ENCODE measurements at places on chromosomes 13 and 19.
A peak's percentile ranks its signal among the peaks of the same experiment; 100 is the strongest.

DNA sequence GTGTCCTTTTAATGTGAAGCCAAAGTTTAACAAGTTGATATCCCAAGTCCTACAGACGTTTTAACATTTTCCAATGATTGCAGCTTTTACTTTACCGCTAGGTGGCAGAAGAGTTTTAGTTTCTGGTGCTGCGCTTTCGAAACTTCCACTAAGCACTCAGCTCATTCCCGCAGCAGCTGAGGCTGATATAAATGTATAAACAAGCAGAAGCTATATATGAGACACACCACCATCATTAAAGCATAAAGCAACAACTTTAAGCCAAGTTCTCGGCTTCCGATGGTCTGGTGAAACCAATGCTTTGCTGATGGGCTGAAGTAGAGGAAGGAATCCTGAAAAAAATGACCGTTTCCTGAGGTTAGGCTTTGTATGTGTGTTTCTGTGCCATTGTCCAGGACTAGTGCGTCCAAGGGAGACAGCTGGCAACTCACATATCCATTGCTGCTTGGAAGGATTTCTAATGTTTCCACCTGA is 753.9 kb downstream of the OLFM4 start:
- DNase-seq = peak; percentile 46

DNA sequence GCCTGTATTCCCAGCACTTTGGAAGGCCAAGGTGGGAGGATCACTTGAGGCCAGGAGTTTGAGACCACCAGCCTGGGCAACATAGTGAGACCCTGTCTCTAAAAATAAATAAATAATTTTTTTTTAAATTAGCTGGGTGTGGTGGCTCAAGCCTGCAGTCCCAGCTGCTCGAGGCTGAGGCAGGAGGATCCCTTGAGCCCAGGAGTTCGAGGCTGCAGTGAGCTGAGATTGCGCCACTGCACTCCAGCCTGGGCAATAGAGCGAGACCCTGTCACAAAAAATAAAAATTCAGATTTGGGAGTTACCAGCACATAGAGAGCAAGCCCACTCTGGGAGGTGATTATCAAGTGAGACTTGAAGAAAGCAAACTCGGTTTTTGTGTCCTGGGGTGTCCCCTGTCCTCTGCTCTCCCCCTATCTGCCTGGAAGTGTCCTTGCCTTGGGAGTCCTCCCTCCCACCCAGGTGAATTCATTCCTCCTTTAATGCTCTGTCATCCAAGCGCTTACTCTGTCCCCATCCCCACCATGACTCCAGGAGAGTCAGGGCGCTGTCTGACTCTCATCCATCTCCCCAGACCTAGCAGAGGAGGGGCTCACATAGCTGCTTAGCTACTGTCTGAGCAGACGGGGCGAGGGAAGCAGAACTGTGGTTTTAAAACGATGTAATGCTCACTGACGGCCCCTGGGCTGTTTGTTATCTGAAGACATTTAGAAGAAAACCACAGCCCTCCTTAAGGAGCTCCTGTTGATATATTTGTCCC is 146.8 kb downstream of the STK24 start:
- no peak for DNase-seq

- no peak for DNase-seq
These were observed 19.8 kb downstream of the EPN1 start for GRCh38 chr19:55694656-55695491.

DNA sequence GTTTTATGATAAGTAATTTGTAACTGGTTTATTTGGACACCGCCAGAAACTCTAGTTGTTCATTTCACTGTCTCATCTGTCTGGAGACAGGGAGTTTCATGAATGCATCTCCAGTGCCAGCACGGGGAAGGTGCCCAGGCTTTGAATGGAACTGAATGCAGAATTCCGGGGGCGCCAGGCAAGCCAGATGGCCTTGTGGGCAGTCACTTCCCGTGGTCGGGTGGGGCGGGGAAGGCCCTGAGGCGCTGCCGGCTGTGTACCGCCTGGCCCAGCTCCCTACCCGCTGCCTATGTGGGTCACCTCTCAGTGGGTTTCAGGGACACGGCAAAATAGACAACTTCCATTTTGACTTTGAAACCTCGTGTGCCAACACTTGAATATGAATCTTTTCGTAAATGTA is 28.8 kb upstream of the MCF2L start:
- no peak for DNase-seq

DNA sequence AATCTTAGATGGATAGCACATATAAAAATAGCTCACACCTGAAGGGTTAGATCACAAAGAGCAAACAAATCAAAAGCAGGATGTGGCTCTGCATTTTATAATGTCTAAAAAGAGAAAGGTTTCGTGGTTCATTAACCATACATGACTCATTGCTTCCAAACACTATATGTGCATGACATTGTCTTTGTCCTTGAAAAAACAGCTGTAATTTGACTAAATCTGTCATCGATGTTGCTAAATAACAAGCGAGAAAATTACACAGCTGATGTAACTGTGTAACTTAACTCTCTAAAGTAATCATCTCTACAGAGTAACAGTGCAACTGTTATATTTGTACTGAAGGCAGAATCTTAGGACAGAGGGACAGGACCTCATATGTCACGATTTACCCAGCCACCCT is 383.1 kb upstream of the GPC6 start:
- DNase-seq = no peak

DNA sequence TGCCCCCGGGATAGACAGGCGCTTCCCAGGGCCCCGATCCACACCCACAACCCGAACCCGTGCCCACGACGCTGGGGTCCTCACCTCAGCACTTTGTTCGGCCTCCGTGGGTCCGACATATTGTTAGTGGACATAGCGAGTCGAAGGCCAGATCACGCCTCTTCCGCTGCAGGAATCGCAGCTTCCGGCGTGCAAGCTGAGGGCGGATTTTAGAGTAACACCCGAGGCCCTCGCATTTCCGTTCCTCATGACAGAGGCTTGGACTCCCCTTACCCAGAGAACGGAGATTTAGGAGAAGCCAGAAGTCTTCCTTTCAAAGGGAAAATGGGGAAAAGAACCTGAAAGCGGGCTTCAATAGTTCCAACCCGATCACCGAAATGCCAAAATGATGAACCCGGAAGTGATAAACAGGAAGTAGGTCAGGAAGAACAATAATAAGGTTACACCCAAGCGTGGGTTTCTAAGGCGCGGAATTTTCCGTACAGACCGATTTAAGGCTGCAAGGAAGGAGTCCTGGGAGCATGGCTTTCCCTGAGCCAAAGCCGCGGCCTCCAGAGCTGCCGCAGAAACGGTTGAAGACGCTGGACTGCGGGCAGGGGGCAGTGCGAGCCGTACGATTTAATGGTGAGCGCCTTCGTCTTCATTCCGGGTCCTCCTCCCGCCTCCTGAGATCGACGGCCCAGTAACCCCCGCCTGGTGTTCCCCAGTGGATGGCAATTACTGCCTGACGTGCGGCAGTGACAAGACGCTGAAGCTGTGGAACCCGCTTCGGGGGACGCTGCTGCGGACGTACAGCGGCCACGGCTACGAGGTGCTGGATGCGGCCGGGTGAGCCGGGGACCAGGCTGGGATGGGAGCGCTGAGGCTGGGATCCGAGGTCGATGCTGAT is 2.9 kb downstream of the WDR83 start:
- peak; percentile 85 for DNase-seq

DNA sequence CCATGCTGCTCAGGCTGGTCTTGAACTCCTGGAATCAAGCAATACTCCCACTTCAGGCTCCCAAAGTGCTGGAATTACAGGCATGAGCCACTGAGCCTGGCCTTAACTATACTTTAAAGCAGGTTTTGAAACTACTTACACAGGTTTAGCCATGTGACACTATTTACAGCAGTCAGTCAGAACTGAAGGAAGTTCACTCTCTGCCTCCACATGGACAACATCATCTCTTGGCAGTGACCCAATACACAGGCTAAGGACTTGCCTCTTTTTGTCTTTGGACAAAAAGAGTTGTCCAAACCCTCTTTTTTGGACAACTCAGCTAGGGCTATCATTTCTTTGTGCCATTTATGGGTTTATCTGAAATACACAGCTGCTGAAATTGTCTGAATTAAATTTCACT is 89.0 kb upstream of the CLDN10 start:
- no peak for DNase-seq

- no peak for DNase-seq
These were observed 658.4 kb upstream of the MIR17HG start for GRCh38 chr13:90689111-90689510.

DNA sequence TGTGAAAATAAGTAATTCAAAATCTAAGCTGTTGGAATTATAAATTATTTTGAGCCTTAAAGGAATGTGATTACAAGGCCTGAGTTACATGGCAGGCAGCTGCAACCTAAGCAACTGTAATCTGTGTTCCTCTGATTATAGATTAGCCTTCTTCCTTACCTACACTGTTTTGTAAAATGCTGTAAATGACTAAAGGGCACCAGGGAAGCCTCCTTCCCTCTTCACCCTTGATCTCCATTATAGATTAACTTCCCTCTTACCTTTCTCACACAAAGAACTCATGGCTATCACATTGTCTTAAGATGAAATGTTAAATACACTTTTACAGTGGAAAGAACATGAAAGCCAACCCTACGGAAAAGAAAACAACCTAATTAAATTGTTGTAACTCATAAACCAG is 423.7 kb upstream of the KLF12 start:
- DNase-seq = no peak

- DNase-seq = no peak
These were observed 313.4 kb upstream of the DACH1 start for GRCh38 chr13:72180253-72180952.

GRCh38 chr19:43132696-43133095 is 50.2 kb upstream of the PSG2 start:
- no peak for DNase-seq

DNA sequence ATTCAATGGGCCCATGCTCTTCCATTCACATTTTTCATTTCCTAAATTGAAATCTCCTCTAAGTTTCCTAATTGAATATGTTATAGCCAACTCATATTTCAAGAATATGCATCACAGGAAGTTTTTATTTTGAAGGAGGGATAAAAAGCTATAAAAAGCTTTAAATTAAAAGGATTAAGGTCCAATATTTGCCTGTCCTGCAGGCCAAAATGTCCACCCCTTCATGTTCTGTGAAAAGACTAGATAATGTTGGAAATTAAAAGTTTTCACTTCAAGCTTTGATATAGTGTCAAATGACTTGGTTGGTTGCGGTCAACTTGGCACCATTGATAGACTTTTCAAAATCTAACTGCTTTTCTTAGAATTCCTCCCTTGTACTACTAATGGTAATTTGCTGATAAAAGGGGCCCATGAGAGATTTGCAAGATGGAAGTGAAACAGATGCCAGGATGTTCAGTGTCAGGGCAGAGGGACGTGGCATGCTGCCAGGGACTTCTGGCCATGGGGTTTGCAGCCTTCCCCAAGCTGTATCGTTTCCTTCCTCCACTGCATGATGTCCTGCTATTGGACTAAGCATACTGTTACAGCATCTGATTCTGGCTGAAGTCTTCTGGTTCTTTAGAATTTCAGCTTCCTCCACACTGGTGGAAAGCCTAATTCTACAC is 547.3 kb upstream of the MIR17HG start:
- no peak for DNase-seq

- peak; percentile 32 for DNase-seq
These were observed 2.3 kb upstream of the C1QTNF9B start for GRCh38 chr13:23899555-23899954.

DNA sequence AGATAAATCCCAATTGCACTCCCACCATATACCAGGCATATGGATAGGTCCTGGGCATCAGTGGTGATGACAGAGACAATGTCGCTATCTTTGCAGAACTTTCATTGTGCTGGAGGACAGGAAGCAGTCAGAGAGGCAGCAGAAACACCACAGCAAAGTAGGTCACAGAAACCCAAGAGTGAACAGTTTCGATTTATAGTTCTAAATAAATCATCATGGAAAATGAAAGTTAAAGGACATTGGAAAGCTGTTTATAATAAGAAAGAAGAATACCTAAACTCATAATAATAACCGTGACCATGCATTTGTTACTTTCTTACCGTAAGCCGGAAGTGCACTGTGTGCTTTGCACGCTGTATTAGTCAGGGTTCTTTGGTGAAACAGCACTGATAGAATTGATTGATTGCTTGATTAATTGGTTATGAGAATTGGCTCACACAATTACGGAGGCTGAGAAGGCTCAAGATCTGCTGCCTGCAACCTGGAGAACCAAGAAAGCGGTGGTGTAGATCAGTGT is 38.9 kb downstream of the ALOX5AP start:
- DNase-seq = no peak

DNA sequence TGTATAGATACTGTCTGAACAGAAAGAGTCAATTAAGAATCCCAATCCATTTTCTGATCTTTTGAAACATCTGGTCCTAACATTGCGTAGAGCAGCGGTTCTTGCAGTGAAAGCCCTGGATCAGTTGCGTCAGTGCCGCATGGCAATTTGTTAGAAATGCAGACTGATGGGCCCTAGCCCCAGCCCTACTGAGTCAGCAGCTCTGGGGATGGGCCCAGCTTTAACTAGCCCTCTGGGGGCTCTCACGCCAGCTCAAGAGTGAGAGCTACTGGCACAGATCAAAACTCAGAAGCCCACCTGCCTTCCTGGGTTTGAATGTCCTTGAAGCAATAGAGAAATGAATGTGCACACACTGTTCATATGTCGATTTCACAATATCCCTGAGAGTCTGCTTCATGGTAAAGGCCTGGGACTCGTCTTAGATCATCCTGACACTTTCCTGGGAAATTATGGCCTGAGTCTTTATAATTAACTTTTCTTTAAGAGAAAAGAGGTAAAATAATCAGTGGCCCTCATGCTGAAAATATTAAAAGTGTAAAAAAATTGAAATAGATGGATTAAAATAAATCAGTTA is 206.8 kb upstream of the TMTC4 start:
- DNase-seq = no peak

DNA sequence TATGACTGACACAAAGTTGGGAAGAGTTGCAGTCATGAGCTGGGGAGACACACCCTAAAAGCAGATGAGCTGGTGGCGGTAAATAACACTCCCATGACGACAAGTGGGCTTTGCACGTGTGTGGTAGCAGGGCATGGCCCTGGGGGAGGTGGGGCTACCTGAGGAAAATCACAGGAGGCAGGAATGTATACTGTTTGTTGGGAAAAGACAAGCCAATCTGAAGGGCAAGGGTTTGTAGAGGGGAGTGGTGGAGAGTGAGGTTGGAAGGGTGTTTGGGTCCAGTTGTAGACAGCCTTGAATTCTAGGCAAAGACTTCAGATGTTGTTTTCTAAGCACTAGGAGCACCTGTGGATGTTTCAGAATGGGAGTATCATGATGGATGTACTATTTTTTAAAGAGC is 151.6 kb downstream of the TM9SF2 start:
- no peak for DNase-seq

DNA sequence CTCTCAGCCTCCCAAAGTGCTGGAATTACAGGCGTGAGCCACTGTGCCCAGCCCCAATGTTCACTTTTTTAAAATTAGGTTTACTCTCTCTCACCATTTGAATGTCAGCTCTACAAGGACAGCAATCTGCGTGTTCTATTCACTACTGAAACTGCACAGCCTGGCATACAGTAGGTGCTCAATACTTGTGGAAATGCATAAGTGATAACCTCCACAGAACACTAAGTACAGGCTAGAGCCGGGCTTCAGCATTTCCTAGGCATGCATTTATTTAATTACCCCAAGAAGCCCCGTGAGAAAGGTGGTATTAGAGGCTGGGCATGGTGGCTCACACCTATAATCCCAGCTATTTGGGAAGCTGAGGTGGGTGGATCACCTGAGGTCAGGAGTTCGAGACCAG is 33.1 kb upstream of the TNFAIP8L1 start:
- no peak for DNase-seq
